ENCODE measurements at places on chromosomes 16 and 17. TPM values are rescaled to one million over a fixed set of nuclear protein-coding genes. Genes with fewer than 3 reads are reported as not detected.

GAST gene
- not detected for total RNA-seq

NQO1 gene
- 8.1 TPM for total RNA-seq

LGALS9C gene
- total RNA-seq, result not detected

TGFB1I1 gene
- total RNA-seq, result 1.2 TPM

KCNG4 gene
- not detected for total RNA-seq

RPRML gene
- total RNA-seq, result not detected

RNF112 gene
- total RNA-seq, result 0.34 TPM

POLR2A gene
- 219 TPM for total RNA-seq

TEX14 gene
- 0.23 TPM for total RNA-seq

HOXB1 gene
- total RNA-seq, result not detected

SCNN1B gene
- not detected for total RNA-seq

SKAP1 gene
- 73.9 TPM for total RNA-seq

FAM20A gene
- not detected for total RNA-seq

OMG gene
- 0.18 TPM for total RNA-seq

ZPBP2 gene
- total RNA-seq, result not detected

ANKFN1 gene
- total RNA-seq, result not detected

CD300H gene
- not detected for total RNA-seq

WSB1 gene
- total RNA-seq, result 231 TPM

AATK gene
- total RNA-seq, result 0.63 TPM

TNFSF12 gene
- 13.8 TPM for total RNA-seq

TAT gene
- total RNA-seq, result not detected

WDR45B gene
- 127 TPM for total RNA-seq

AANAT gene
- total RNA-seq, result not detected

Measured in activated CD8-positive, alpha-beta T cell treated with anti-CD3 and anti-CD28 coated beads for 36 hours (primary cell).